Testis (tissue), 5 donors: ENCODE measurements at places on chromosomes 1 and 21. TPM values are rescaled to one million over a fixed set of nuclear protein-coding genes. Genes with fewer than 3 reads are reported as not detected.
A peak's percentile ranks its signal among the peaks of the same experiment; 100 is the strongest.

Gene PLA2G2F
- polyA plus RNA-seq, result not detected

- DNase-seq, result no peak
Measured at GRCh38 chr1:81967951-81968350, 167.2 kb downstream of the ADGRL2 start.

- no peak for DNase-seq
Measured at GRCh38 chr1:21903638-21904453, 33.3 kb downstream of the HSPG2 start.

DNA sequence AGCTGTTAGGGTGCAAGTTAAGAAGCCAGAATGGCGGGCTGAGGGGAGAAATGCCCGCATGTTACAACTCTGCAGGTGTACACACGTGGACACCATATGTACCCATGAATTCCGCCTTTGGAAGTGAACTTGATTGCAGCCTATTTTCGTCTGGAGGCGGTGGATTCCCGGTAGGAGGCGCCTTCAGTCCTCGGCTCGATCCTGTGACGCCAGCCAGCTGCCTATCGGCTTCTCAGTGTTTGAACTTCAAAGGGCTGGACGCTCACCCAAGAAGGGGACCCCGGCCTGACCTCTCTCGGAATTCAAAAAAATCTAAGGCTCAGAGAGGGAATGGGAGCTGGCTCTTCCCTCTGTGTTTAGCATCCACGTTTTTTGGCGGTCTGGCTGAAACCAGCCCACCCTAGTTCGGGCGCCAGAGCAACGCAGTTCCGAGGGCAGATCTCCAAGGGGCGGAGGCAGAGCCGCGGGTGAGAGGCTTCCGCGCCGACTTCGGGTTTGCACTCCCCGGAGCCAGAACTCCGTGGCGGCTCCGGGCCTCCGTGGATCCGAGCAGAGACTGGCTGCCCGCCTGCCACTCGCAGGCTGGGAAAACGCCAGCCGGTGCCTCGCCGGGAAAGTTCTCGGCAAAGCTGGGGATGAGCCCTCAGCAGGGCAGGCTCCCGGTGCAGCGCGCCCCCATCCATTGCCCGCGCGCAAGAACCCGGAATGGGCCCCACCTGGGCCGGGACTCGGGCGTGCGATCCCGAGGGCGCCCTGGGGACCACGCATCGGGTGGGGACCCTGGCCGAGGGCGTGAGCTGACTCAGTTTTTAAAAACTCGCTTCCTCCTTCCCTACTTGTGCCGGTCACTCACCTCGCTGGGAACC, 996 bp upstream of the TMEM51 start:
- peak; percentile 93 for DNase-seq
